ENCODE measurements at places on chromosomes 11 and 22.

DNA sequence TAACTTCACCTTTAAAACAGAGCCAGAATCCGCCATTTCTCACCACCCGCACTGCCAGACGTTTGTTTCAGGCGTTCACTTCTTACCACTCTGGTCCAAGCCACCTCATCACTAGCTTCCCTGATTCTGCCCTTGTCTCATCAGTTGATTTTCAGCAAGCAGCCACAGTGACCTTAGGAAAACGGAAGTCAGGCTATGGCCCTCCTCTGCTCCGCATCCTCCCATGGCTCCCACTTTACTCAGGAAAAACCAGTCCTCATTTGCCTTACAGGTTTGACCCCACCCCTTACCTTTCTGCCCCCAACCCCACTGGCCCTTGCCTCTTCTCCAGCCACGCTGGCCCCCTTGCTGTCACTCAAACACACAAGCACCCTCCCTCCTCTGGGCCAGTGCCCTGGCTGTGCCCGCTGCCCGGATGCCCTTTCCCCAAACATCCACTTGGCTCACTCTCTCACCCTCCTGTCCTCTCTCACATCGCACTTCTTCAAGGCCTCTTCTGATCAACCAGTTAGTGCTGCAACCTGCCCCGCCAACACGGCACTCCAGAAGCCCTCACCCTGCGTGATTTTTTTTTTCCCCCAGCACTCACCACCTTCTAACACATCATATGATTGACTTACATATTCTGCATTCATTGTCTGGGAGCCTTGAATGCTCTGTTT, 18.9 kb downstream of the TPST2 start:
- DNase-seq = no peak

DNA sequence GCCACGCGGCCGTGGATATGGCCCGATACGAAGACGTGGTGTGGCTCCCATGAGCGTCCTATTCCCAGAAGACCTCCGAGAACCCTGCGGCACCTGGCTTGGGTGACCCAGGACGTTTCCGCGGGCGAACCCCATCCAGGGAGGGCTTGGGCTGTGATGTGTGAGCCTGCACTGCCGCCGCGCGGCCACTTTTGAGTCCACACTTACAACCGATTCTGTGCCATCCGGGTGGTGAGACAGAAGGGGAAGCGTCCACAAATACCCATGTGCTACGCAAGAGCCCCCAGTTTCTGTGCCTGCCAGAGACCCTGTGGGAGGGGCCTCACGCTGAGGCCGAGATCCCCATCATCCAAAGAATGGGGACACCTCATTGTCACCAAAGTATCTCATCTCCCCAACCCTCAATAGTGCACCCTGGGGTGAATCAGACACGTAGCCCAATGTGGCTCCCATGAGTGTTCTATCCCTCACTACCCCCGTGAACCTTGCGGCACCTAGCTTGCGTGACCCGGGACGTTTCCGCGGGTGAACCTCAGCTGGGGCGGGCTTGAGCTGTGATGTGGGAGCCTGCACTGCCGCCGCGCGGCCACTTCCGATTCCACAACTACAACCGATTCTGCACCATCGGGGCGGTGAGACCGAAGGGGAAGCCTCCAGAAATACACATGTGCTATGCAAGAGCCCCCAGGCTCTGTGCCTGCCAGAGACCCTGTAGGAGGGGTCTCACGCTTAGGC, 4.6 kb upstream of the H19 start:
- no peak for DNase-seq

- DNase-seq = no peak
Observed at GRCh38 chr11:65445604-65446445, 23.2 kb downstream of the NEAT1 start.

DNA sequence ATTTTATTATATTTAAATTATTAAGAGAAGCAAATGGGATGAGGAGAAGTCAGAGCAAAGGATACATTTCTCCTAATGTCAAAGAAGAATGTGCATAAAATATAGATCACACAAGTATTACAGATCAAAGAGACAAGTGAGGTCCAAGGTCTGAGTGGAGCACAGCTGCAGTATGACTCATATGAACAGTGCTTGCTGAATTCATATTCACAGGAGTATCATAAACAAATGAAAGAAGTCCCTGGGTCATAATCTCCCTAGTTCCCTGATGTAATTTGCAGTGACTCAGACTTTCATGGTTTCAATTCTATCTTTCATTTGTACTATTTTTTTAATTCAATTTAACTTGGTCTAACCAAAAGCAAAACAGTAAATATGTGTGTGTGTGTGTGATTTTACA, 499.0 kb upstream of the CCDC179 start:
- DNase-seq = no peak

- no peak for DNase-seq
Observed at GRCh38 chr11:59221441-59221840, 8.7 kb upstream of the MPEG1 start.

DNA sequence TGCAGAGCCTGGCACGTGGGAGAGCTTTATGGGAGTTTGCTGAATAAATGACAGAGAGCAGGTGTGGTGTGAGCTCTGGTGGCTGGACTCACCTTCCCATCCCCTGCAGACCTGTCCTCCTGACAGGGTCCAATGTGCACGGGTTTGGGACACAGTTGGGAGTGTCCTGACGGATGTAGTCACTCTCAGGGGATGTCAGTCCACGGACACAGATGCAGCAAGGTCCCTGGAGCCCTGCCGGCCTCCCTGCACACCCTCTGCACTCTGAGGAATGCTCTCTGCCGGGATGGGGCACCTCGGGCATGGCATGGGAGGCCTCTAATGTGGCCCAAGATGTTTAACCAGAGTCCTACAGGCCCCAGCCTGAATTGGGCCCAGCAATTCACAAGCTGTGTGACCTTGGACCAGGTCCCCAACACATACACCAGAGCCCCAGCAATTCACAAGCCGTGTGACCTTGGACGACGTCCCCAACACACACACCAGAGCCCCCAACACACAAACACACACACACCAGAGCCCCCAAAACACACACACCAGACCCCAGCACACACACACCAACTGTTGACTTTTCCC, 30.0 kb upstream of the RFPL3 start:
- no peak for DNase-seq

GRCh38 chr11:102610200-102610599, 14.9 kb downstream of the MMP20 start:
- no peak for DNase-seq

DNA sequence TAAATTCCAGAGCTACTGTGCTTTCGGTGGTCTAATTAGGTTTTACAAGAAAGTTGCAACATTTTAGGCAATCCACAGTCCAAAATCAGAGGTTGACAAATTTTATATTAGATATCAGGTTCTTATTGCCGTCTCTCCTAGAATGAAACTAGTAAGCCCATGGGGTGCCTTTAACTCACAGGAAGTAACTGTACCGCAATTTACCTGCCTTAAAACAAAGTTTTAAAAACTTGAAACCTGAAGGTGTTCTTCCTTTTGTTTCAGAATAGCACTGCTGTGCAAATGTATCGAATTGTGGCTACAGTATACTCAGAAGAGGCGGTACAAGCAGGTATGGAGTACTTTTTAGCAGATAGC, 77.2 kb downstream of the PISD start:
- no peak for DNase-seq

- no peak for DNase-seq
Observed at GRCh38 chr22:32076761-32077084, 33.7 kb downstream of the SLC5A1 start.

- DNase-seq = no peak
Observed at GRCh38 chr22:31647066-31647465, 14.9 kb downstream of the PISD start.

- DNase-seq = no peak
Observed at GRCh38 chr11:5803982-5804381, 4.7 kb upstream of the OR52N2 start.

- no peak for DNase-seq
Observed at GRCh38 chr11:5303626-5304025, 1.9 kb upstream of the OR51B4 start.

DNA sequence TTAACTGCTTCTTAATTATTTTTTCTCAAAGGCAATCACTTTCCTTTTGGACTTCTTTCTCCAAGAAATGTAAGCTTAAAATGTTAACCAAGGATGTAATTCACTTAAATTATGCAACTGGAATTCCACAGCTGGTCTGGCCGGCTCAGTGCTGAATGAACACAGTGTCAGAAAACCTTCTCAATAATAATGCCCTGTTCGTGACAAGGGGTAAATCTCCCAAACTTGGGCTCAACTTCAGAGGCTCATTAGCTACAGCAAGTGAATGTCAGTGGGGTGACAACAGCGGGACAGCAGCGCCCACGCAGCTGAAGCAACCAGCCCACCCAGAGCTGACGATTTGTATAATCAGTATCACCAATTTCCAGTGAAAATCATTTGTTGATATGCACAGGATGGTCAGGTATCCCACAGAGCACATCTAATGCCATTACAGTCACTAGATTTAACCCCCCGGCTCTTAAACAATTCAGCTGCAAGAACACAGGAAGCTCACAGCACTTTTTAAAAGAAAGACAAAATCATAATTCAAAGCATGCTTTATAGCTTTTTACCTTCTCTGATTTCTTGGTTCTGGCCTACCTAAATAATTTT, 704.8 kb downstream of the DLG2 start:
- no peak for DNase-seq

- no peak for DNase-seq
Observed at GRCh38 chr22:21865041-21865440, 2.4 kb downstream of the MAPK1 start.

DNA sequence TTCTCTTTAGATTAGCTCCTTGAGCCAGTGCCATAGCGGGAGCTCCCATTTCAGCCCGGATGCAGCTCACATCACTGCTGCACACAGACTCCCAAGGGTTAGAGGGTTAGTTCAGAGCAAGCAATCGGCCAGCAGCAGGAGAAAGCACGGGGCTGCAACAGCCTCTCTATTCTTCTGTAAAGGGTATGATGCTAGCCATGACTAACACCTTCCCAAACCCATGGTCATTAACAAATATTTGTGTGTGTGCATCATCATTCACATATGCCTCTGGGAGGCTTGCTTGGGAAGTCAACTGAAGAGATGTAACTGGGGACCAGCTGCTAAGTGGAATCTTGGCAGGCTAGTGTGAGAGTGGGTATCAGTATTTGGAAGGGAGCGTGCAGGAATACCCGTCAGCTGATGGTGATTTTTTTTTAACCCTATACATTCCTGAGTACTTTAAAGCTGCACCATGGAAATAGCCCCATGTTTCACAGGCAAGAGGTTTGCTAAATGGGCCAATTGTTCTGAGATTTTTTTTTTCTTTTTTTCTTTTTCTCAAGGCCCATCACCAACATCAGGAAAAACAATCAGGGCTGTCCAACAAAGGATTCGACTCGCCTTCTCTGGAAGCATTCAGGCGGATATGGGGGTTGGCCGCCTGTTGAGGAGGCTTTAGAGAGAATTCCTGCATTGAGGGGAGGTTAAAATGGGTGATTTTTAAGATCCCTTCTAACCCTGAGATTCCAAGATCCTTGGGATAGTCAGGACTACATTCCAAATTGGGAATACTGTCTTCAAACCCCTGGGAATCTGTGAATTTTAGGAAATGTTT, 33.2 kb upstream of the CCDC89 start:
- DNase-seq = no peak

DNA sequence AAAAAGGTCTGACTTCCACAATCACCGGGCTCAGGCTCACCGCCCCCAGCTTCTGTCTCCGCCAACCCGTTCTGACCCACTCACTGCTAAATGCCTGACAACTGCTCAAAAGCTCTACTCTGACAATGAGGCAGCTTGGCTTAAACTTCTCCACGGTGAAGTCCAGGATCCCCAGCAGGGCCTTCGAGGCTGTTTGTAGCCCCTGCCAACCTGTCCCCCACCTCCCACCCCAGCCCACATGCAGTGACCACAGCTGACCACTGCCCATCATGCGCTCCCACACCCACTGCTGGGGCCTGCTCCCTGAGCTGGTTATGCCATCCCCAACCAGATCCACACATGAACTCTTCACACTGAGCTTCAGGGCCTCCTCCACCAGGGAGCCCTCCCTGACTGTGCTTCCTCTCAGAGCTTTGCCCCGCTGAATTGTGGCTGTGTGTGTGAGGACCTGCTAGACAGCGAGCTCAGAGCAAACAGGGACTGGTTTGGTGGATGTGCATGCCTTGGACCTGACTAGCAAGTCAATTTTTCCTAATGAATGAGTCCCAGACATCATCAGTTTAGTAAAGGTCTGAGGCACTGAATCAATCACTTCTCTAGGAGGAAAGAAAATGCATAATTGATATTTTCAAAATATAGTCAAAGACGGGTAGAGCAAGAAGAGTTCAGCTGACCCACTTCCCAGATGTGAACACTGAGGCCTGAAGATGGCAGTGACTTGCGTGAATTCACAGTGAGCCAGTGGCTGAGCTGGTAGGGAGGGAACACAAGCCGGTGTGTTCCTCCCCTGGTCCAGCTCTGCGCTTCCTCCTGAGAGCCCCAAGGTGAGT, 7.7 kb downstream of the LRRC32 start:
- no peak for DNase-seq

GRCh38 chr11:26593691-26594090, 21.6 kb upstream of the MUC15 start:
- no peak for DNase-seq

GRCh38 chr11:62402960-62403730, 15.7 kb upstream of the SCGB1A1 start:
- no peak for DNase-seq

- DNase-seq = no peak
Observed at GRCh38 chr11:116563028-116563711, 209.6 kb downstream of the BUD13 start.

DNA sequence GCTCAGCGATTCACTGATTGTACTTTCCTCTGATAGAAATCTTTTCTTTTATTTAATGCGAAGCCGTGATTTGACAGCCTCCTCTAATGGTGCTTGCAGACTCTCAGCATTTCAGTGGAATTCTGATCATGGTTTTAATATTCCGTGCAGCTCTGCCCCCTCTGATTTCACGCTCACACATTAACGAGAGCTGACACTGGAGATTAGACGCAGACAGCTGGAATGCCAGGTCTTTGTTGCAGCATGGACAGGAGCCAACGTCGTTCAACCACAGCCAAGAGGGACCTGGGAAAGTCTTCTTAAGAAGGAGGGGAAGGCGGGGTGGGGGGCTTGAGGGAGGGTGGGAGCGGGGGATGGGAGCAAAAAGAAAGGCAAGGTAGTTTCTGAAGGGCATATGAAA, 186.4 kb downstream of the BLID start:
- no peak for DNase-seq

GRCh38 chr11:12691473-12691872, 17.3 kb downstream of the TEAD1 start:
- DNase-seq = no peak

DNA sequence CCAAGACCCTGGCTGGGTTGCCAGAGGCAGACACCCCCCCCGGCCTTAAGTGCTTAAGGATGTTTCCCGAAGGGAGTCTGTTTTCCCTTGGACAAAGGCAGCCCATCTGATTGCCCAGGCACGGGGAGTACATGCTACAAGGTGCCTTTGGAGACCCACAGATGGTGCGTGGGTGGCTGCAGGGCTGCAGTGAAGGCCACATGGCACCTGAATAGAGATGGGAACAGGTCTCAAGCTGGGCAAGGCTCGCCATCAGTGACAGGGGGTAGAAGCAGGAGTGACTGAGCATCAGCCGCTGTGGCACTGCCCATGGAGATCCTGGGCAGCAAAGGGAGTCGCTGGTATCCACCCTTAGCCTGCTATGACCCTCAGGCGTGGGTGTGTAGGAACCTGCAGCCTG, 2.4 kb downstream of the RTL6 start:
- DNase-seq = no peak
